Fibroblast of the aortic adventitia (primary cell): ENCODE measurements at places on chromosomes 12 and 14. TPM values are rescaled to one million over a fixed set of nuclear protein-coding genes. Genes with fewer than 3 reads are reported as not detected.

AKAP6 gene
- total RNA-seq: 0.33 and 2.2 TPM in 2 replicates

PROX2 gene
- not detected in 2 replicates for total RNA-seq

CD69 gene
- total RNA-seq: not detected in 2 replicates

UNC119B gene
- total RNA-seq: 18.2 and 19.8 TPM in 2 replicates

CRIP1 gene
- total RNA-seq: 9.4 and 28.4 TPM in 2 replicates

ZDHHC22 gene
- total RNA-seq: not detected in 2 replicates

ARHGAP9 gene
- total RNA-seq: 0.18 TPM in 1 of 2 replicates, not detected in the other

SLC38A4 gene
- total RNA-seq: 1.6 and 4.6 TPM in 2 replicates

PTPRO gene
- 0.57 and 3.1 TPM in 2 replicates for total RNA-seq

TMEM106C gene
- 13.4 and 90.7 TPM in 2 replicates for total RNA-seq

DENND5B gene
- total RNA-seq: 6.8 and 19.2 TPM in 2 replicates

LMNTD1 gene
- total RNA-seq: 1.3 TPM in 1 of 2 replicates, not detected in the other

DNA sequence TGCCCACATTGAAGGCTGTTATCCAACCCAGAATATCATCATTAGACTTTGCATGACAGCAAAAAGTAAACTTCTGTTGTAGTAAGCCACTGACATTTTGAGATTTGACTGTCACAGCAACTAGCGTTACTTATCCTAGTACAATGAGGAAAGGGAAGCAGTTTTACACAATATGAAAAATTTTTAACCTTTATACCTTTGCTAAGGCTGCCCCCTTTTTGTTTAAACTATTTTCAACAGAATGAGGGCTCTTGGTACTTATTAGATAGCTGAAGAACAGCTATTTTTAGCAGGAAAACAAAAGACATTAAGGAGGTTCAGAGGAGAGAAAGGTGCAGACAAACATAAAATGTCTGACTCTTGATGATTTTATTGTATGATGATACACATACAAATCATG lies 23.4 kb upstream of the TMX1 start:
- no peak for DNase-seq

- DNase-seq: no peak
Measured at GRCh38 chr14:103521951-103522563, 573 bp downstream of the CKB start.

GRCh38 chr12:20510811-20511210 lies 142.5 kb downstream of the PDE3A start:
- no peak for DNase-seq

DNA sequence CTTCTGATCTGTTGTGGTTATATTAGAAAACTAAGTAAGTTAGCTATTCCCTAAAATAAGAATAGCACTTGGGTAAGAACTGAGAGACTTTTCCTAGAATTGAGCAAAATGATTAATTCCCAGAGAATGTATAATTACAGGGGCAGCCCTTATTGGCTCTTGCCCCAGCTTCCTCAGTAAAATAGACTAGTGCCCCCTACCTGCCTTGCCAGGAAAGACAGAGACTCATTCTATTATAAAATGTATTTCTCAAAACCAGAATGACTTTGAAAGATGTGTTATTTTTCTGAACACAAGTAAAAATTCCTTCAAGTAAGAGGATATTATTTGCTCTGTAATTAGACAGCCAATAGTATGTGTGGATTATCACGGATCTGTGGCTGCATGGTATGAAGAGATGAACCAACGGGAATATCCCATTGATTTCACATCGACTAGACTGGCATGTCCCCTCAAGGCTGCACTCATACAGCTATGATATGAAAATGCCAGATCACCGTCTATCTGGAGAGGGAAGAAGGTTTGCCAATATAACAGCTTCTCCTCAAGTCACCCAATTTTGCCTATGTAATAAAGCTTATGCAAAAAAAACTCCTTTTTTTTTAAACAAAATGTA lies 7.4 kb upstream of the GLRX5 start:
- DNase-seq: peak; percentile 92

GRCh38 chr14:74882103-74882920 lies 596 bp downstream of the DLST start:
- DNase-seq: peak; percentile 63

- no peak for DNase-seq
Measured at GRCh38 chr12:65596514-65597091, 227.7 kb upstream of the HMGA2 start.

- DNase-seq: no peak
Measured at GRCh38 chr14:24774187-24774915, 140.4 kb upstream of the GZMB start.

DNA sequence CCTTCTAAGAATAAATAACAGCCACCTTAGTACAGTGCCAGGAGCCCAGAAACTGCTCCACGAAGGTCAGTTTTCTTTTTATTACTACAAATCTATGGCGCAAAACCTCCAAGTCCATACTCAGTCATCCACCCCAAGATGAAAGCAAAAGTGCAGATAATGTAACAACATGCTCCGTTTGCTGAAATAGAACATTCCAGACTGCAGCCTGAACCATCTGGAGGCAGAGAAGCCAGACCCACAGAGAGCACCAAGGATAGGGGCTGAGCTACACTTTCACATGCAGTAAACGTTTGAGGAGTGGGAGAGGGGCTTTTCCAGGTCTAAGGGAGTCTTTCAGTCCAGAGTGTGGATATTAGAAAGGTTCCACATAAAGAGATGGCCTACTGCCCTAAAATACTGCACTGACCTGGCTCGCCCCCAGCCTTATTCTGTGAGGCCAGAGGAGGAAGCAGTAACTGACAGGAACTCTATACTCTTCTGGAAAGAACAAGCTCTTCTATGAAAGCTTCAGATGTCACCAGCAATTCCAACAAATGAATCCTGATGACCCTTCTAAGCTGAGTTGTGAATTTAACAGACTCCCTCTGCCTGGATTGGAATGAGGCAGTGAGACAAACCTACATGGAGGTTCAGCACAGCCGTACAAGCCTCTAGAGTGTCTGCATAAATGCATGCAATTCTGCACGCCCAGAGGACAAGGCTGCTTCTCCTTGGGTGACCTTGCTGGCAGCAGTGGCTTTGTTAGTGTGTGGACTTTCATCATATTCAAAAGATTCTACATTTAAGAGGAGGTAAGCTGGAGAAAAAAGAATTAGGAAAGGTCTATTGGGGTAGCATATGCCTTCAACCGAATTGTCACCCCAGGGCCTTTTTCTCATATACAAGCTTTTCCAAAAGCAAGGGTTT lies 153.9 kb upstream of the EGLN3 start:
- no peak for DNase-seq

GRCh38 chr14:22974530-22975313 lies 7.6 kb downstream of the AJUBA start:
- DNase-seq: no peak

DNA sequence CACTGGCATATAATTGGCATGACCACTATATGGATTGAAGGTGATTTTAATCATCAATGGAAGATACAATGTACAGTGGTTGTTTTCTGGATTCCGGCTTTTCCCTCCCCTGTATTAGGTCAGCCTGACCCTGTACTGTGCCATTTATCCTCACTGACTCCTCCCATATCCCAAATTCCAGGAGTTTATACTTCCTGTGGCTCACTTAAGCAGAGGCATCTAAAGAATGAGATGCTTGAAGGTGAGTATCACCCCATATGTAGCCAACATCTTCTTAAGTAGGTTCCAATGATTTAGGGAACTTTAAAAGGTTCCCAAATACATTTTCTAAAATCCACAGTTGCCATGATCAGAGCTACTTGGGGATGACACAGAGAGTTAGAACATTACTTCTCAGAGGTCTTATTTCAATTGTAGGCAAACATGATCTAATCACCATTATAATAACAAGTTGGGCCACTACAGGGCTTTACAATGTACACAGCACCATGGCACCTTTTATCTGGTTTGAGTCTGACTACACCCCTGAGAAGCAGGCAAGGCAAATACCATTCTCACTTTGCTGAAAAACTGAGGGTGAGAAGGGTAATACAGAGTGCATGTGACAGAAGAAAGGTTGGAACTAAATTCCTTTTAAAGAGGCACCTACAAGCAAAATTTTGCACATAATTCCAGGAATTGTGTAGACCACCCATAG lies 212.3 kb upstream of the GARIN6 start:
- DNase-seq: no peak

GRCh38 chr12:57127726-57128518 lies at the start of gene LRP1:
TSS of gene LRP1 (plus strand) at chr12:57128483. CDS start at chr12:57128965, 482 bp downstream.
- peak; percentile 93 for DNase-seq

- no peak for DNase-seq
Measured at GRCh38 chr14:81193924-81194633, 26.7 kb downstream of the GTF2A1 start.

DNA sequence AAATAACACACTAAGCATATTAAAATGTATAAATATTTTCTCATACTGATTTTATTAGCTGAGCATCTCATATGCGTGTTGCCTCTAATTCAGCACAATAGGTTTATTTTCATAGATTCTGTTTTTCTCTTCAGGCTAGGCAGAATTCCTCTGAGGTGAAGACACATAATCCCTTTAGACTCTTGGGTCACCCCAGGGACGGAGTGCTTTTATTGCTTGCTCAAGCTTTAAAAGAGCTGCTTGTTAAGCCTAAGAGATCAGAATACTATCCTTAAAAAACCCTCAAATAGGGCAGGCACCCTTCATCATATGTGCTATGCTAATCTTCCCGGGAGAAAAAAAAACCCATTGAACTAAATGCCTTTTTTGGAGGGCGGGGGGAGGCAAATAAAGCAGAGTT lies 390.1 kb downstream of the KCNH5 start:
- no peak for DNase-seq

- DNase-seq: peak; percentile 68
Measured at GRCh38 chr14:74018174-74018585, 908 bp downstream of the ENTPD5 start.

DNA sequence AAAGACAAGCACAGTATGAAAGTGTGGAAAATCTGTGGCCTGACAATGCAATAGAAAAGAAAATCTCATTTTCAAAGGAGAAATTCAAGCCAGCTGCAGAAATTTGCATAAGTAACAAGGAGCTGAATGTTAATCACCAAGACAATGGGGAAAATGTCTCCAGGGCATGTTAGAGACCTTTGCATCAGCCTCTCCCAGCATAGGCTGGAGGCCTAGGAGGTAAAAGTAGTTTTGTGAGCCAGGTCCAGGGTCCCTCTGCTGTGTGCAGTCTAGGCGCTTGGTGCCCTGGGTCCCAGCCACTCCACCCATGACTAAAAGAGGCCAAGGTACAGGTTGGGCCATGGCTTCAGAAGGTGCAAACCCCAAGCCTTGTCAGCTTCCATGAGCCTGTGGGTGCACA lies 58.3 kb downstream of the TESPA1 start:
- DNase-seq: no peak

GRCh38 chr12:56258068-56258819 lies at the start of gene ANKRD52:
TSS of gene ANKRD52 (minus strand) at chr12:56258384. CDS start at chr12:56258269, 115 bp downstream.
- peak; percentile 87 for DNase-seq

- DNase-seq: no peak
Measured at GRCh38 chr12:95116773-95117172, 43.4 kb upstream of the NR2C1 start.

GRCh38 chr12:82361461-82361915 lies 3.2 kb downstream of the METTL25 start:
- DNase-seq: no peak

- DNase-seq: peak; percentile 79
Measured at GRCh38 chr12:131830335-131830913, 2.2 kb downstream of the MMP17 start.
